Activated T-helper 1 cell treated with anti-CD3 and anti-CD28 coated beads, Interleukin-2, amount 50 U/mL, for 16 hours (primary cell): ENCODE measurements at places on chromosomes 5 and 9.

DNA sequence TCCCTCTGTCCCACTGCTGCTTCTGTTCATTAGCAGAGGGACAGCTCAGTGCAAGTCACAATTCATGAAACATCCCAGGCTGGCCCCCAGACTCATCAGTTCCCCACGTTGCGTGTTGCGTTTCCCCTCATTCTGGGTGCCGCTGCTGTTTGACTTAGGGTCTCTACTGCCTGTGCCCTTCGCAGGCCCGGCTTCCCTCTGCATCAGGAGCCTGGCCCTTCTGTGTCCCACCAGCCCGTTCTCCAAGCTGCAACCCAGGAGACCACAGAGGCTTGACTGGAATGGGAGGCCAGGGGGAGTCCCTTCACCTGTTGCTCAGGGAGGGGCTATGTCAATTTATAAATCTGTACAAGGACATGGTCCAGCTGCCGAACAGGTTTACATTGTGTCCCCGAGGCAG lies 53.9 kb upstream of the SUSD3 start:
- DNase-seq: no peak

GRCh38 chr9:135479469-135480052 lies at the start of gene PPP1R26:
PPP1R26 (plus strand) TSS chr9:135479782; CDS start chr9:135484511, 4,729 bp downstream.
- DNase-seq: no peak

- DNase-seq: no peak
Observed at GRCh38 chr9:125431741-125432271, 170.2 kb downstream of the GAPVD1 start.

GRCh38 chr9:111442360-111443027 lies 41.7 kb downstream of the ECPAS start:
- no peak for DNase-seq

DNA sequence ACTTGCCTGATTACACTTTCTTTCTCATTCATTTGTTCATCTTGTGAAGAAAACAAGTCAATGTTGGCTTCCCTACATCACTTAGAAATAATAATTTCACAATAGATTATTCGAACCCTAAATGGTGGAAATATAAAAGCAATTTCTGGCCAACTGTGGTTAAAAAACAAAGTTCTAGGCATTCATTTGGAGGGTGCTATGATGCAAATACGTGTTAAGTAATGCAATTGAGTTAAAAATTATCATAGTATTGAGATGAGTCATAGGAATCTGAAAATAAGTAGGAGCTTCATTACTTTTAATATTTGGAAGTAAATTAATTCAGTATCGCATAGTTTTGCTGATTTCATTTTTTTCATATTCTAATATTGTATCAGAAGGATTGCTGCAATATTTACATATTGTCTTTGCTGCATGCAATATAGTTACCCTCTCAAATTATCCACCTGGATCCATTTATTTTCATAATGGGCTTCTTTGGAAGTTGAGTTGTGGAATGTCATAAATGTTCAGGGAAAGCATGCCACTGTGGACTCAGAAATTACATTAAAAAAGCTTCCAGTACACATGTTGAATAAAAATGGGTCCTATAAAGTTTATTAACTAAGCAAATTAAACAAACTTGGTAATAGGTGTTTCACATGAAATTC lies 647.7 kb upstream of the WWC1 start:
- DNase-seq: no peak

DNA sequence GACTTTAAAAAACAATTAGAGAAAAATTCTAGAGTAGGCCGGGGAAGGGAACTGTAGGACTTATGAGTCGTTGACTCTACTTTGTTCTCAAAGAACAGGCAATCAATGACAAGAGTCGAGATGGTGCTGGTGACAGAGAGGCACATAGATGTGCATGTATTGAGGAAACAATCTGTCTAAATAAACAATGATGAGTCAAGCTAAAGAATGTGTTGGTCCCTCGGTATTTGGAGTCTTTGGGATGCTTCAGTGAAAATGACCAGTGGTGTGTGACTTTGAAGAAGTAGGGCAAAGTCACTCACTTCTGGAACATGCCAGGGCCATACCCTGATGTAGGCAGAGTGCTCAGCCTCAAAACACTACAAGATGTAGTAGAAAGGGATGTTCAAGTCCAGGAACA lies 288.1 kb upstream of the PANK3 start:
- no peak for DNase-seq

- DNase-seq: no peak
Observed at GRCh38 chr5:93909356-93909755, 168.0 kb upstream of the POU5F2 start.

DNA sequence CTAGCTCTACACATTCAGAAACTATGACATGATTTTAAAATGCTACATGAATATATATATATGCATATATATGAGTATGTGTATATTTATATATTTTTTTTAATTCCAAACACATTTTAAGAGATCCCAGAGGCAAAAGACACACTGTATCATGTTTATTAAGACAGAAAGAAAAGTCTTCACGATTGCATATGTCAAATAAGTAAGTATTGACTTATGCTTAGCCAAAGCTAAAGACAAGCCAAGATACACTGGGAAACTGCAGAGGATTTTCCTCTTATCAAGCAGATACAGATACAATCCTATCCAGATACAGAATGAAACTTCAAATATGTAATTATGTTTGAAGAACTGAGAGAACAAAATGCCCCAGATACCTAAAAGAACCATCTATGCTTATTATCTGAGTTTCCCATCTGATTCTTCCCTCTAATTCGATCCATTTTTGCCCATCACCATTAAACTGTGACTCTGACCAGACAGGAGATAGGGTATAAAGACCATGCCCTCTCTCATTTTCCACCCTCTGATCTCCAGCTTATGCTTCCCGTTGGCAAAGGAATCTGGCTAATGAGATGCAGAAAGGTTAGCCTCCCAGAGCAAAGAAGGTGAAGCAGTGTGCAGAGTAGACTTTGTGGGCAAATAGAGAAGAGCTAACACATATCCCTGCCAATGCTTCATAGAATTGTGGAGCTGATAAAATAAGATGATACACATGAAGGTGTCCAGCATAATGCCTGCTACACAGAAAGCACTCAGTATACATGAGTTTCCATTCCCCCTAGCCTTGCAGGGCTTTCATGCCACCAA lies 131.0 kb upstream of the TARS1 start:
- DNase-seq: no peak

- DNase-seq: no peak
Observed at GRCh38 chr9:134743853-134744252, 102.2 kb downstream of the COL5A1 start.

DNA sequence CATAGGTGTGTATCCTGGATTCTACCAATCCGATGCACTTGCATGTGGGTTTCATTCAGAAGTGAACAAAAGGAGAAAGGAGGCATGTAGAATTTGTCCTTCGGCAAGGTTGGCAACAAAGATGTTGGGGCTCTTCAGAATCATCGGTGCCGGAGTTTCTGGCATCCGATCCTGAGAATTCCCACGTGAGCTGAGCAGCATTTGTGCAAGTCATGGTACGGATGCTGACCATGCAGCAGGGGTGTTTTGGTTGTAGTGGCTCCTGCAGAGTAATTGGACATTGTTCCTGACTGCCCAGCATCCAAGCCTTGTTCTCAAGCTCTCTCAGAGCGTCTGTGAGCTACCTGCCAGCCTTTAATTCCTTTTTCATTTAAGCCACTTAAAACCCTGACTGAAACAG lies 19.0 kb upstream of the POC5 start:
- DNase-seq: no peak

DNA sequence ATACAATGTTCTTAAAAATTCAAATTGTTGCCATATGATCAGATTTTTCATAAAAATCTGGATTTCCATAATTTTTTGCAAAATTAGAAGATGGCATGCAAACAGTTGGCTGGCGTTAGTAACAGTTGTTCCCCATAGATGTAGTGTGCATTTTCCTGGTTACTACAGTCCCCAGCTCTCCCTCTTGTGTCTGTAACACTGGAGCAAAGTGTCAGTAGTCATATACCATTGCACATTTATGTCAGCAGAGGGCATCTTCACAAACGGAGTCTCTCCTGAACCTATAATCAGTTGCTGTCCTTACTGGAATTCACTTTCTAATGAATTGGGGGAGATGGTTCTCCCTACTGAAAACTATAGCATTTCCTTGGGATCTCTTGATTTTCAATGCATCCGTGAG lies 44.7 kb upstream of the DMAC1 start:
- no peak for DNase-seq

GRCh38 chr9:121305269-121305994 lies 37.5 kb downstream of the GSN start:
- no peak for DNase-seq

DNA sequence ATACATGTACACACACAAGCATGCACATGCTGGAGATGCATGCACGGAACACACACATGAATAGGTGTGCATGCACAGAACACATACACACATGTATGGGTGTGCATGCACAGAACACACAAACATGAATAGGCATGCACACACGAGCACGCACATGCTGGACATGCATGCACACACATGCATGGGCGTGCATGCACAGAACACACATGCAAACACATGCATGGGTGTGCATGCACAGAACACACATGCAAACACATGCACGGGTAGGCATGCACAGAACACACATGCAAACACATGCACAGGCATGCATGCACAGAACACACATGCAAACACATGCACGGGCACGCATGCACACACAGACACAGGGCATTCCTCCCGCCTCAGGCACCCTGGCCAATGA lies 382.3 kb downstream of the IRX2 start:
- DNase-seq: no peak

GRCh38 chr5:54883374-54884194 lies 101.8 kb downstream of the ESM1 start:
- DNase-seq: no peak

DNA sequence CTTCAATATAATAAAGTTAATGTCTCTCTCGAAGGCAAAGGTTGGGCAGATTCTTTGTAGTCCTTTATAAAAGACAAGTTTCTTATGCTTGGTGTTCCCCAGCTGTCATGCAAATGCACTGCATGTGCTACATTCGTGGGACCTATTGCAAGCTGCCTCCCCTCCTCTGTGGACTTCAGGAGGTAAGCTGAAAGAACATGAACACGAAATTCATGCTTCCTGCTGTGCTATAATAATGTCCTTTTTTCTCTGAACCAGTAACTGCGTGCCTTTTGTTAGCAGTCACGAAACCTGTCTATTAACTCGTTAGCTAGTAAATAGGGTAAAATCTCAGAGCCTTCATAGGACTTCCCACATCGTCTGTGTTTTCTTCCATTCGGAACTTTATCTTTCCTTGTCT lies 363.5 kb downstream of the CDH9 start:
- DNase-seq: no peak

DNA sequence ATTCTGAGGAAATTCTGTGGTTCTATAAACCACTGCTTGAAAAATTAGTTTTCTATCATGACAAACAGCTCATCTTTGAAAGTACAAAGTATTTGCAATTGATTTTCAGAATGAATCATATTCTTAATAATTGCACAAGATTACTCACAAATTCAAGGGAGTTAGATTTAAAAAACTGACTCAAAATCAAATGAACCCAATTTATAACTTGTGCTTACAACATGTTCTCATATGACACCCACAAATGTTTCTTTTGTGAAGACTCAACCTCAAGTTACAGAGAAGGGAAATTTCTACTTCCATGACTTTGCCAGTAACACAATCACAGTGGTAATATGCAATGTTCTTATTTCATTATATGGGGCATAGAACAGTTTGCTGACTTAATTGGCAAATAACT lies 272.0 kb upstream of the ACTBL2 start:
- DNase-seq: no peak

GRCh38 chr5:117207088-117207668 lies 632.6 kb upstream of the SEMA6A start:
- DNase-seq: no peak

GRCh38 chr5:40431734-40432133 lies 248.0 kb upstream of the PTGER4 start:
- no peak for DNase-seq

- DNase-seq: no peak
Observed at GRCh38 chr9:114401344-114401743, 13.6 kb upstream of the AKNA start.

GRCh38 chr9:17837965-17838364 lies 259.1 kb downstream of the SH3GL2 start:
- no peak for DNase-seq

DNA sequence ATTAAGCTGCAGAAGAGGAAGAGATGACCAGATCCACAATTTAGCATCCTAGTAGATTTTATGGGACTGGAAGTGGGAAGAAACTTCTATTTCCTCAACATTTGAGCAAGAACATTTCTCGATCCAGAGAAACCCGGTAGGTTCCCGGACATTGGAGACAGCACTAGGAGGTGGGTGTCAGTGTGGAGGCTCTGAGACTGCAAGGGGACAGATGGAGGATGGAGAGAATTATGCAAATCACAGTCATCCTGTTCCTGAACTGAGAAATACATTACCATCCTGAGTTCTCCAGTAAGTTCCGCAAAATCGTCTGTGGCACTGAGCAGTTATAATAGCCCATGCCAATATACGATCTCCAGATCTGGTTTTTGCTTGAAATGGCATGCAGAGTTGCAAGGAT lies 25.6 kb downstream of the GLDC start:
- no peak for DNase-seq

- no peak for DNase-seq
Observed at GRCh38 chr9:134986957-134987356, 69.2 kb upstream of the FCN1 start.

DNA sequence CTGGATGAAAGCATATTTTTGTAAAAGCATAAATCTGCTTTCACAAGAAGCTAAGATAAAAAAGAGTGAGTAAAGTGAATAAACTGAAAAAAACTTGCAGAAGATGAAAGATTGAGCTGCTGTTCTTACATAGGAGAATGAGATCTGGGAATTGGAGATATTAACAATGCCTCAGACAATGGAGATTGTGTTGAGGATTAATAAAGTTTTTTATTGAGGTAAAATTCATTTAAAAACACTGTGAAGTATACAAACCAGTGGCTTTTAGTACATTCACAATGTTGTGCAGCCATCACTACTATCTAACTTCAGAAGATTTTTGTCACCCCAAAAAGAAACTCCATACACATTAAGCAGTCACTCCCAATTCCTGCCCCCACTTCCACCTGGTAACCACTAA lies 19.7 kb upstream of the UBLCP1 start:
- DNase-seq: no peak

DNA sequence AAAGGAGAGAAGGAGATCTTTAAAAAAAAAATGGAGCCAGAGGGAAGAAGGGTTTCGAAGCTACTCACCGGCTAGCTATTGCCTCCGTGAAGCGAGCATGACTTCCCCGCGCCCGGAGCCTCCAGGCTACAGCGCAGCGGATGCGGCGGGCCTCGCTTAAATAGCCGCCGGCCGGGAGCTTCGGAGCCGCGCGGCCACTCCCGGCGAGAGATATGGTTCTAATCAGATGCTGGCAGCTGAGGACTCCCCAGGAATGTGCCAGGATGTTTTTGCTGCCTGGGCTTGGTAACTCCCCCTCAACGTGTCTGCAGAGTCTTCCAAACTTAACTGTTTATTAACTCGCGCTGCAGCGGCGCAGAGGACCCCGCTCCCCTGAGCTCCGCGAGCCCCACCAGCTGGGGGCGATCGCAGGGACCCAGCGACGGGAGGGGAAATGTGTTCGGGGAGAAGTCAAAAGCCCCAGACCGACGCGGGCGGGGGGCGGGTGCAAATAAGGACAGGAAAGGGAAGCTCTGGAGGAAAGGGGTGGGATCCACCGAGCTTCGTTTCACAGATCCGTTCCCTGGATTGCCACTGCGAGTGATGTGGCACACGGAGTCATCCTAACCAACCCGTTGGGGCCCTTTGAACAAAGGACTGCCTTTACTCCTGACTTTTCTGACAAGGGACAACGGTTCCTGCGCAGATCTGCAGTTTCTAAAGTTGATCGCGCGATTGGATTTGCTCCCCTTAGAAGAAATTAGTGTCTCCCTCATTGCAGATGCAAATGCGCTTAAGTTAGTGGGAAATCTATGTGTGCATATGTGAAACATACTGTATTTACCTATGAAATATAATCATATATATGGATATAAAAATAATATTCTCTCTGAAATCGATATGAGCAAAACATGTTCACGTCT lies at the start of gene DAB2:
Gene DAB2, minus strand, starts transcription at position 245 of the 902 bp plus-strand sequence. CDS start 30,660 bp downstream, outside the sequence.
- DNase-seq: peak; percentile 6
